ENCODE measurements at places on chromosomes 3 and 15.

GRCh38 chr3:54660714-54661132 lies 267.1 kb downstream of the LRTM1 start:
- DNase-seq, result no peak
- H3K4me3 ChIP-seq, result no peak overlapping the region
- no peaks in the 10 kb centered on the region for H3K4me1 ChIP-seq
- H3K27me3 ChIP-seq, result no peaks in the 10 kb centered on the region
- H3K36me3 ChIP-seq, result no peaks in the 10 kb centered on the region
- no peak overlapping the region for H3K27ac ChIP-seq

DNA sequence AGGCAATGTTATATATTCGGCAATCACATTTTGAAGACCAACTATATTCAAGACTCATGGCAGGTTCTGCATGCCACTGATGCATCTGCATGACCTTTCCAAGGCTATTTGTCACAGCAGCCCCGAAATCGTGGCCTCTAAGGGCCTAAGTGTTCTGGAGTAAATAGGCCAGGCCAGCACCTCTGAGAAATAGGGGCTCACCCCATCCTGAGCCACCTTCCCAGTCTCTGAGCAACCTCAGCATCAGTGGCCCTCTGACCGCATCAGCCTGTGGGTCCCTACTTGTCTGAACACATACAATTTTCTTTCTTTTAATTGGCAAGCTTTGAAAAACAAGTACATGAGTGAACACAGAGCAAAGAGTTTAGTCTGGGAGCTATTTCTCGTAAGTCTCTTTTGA lies 45.9 kb upstream of the THBS1 start:
- H3K27ac ChIP-seq, result no peak overlapping the region
- DNase-seq, result no peak
- no peak overlapping the region for H3K4me3 ChIP-seq
- H3K27me3 ChIP-seq, result peaks cover 17% of the 10 kb centered on the region
- H3K36me3 ChIP-seq, result no peaks in the 10 kb centered on the region
- no peaks in the 10 kb centered on the region for H3K4me1 ChIP-seq

DNA sequence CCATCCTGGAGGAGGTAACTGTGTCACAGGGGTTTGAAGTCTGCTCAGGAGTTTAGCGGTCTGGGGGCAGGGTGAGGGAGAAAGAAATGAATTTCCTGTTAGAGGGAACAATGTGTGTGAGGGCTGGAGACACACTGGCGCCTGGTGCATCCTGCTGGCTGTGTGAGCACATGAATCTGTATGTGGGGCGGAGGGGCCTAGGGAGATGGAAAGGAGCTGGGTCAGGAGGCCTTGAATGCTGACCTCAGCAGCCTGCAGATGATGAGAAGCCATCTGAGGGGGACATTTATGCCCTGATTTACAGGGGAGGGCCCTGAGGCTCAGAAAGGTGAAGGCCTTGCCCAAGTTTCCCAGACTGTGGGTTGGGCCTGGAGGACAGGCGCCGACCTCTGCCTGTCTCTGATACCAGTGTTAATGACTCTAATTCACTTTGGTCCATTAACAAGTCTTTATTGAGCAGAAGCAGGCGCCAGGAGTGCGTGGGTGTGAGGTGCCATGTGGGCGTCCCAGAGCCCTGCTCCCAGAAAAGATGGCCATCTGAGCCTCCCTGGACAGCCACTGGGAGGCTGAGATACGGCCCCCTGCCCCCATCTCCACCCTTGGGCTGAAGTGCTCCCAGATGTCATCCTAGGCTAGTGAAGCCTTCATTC lies 34.8 kb downstream of the LINGO1 start:
- H3K27ac ChIP-seq, result no peak overlapping the region
- H3K4me3 ChIP-seq, result no peak overlapping the region
- peaks cover under 1% of the 10 kb centered on the region for H3K27me3 ChIP-seq

GRCh38 chr15:68114840-68115239 lies 60.7 kb downstream of the PIAS1 start:
- H3K27ac ChIP-seq, result peak overlapping the region; percentile 66
- DNase-seq, result no peak
- peak overlapping the region; percentile 63 for H3K4me3 ChIP-seq
- peaks cover 34% of the 10 kb centered on the region for H3K4me1 ChIP-seq
- peaks cover 31% of the 10 kb centered on the region for H3K36me3 ChIP-seq

GRCh38 chr15:85003593-85004312 lies 22.1 kb downstream of the PDE8A start:
- no peak for DNase-seq
- peaks cover 2% of the 10 kb centered on the region for H3K36me3 ChIP-seq
- H3K27me3 ChIP-seq, result no peaks in the 10 kb centered on the region

- no peak overlapping the region for H3K4me3 ChIP-seq
- no peak overlapping the region for H3K27ac ChIP-seq
- H3K27me3 ChIP-seq, result peaks cover 12% of the 10 kb centered on the region
These were observed 120.1 kb upstream of the PRICKLE2 start for GRCh38 chr3:64345371-64345770.

DNA sequence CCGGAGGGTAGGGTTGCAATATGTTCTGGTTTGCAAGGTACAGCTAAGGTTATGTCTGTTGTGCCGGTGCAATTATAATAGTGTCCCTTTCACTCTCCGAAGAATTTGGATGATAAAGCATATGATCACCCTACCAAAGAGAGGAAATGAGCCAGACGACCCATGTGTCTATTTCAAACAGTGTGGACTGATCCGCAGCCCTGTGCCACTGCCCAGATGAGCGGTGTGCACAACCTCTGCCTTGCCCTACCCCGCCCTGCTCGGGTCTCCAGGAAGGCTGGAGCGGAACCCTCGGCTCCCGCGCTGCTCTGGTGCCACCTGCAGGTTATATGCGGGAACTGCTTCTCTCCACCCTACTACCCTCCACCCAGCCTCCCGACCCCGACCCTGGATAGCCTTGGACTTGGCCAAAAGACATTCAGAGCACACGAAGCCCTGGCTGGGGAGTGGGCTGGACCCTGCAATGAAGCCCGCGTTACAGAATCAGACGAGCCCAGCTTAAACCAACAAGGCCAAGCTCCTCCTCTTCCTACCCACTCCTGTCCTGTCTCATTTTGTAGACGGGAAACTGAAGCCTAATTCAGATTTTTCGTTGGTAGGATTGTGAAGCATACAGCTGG lies 68.4 kb upstream of the CHRNB4 start:
- H3K27me3 ChIP-seq, result peaks cover 24% of the 10 kb centered on the region
- peaks cover 9% of the 10 kb centered on the region for H3K4me1 ChIP-seq
- DNase-seq, result peak; percentile 76
- H3K27ac ChIP-seq, result no peak overlapping the region
- no peak overlapping the region for H3K4me3 ChIP-seq

DNA sequence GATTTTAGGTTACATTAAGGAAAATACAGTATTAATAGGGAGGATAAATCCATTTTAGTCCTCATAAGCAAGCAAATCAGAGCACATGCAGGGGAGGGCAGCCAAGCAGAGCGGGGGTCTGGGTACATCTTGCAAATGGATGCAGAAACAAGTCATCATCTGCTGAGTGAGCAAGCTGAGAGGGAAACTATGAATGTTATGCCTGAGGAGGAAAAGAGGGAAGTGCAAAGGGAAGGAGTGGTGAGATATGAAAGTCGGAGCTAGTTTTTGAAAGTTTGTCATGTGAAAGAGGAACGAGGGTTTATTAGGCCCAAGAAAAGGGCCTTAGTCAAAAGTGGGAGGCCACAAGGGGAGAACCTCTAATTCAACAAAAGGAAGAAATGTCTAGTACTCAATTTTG lies 15.4 kb downstream of the PTX3 start:
- H3K4me1 ChIP-seq, result no peaks in the 10 kb centered on the region
- no peak overlapping the region for H3K27ac ChIP-seq
- DNase-seq, result no peak
- H3K27me3 ChIP-seq, result peaks cover 4% of the 10 kb centered on the region
- no peaks in the 10 kb centered on the region for H3K36me3 ChIP-seq

GRCh38 chr3:184710870-184711492 lies 883 bp downstream of the MAGEF1 start:
- DNase-seq, result peak; percentile 37
- H3K4me3 ChIP-seq, result peak overlapping the region; percentile 87
- peaks cover 26% of the 10 kb centered on the region for H3K27me3 ChIP-seq
- peak overlapping the region; percentile 89 for H3K27ac ChIP-seq
- H3K4me1 ChIP-seq, result peaks cover 29% of the 10 kb centered on the region

DNA sequence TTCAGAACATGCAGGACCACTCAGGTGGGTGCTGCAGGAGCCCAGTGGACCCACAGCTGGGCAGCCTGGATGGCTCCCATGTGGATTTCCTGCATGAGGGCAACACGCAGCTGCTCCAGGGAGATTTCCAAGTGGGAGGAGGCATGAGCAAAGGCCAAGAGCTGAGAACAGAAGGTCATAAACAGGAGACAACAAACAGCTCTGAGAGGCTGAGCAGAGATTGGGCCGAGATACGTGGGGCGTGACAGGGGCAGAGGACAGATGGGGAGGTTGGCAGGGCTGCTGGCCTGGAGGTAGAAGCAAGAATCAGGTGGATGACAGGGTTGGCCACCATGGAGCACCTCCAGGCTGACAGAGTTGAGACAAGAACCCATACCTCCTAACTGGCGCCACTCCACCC lies 2.9 kb downstream of the PHGR1 start:
- H3K27me3 ChIP-seq, result peaks cover 48% of the 10 kb centered on the region
- H3K27ac ChIP-seq, result no peak overlapping the region
- H3K36me3 ChIP-seq, result no peaks in the 10 kb centered on the region
- DNase-seq, result no peak
- H3K4me3 ChIP-seq, result no peak overlapping the region
- H3K4me1 ChIP-seq, result peaks cover 5% of the 10 kb centered on the region

DNA sequence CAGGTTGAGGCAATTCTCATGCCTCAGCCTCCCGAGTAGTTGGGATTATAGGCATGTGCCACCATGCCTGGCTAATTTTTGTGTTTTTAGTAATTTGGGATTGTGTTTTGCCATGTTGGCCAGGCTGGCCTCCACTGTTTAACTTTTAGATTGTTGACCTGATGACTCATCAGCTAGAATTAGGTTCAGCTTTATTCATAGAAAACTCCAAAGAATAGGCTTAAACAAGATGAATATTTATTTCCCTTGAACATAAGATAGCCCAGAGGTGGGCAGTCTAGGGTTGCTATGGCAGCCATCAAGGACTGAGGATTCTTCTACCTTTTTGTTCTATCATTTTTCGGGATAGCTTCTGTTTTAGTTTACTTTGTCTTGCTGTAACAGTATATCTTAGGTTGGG lies 99.6 kb upstream of the SELENOK start:
- no peaks in the 10 kb centered on the region for H3K36me3 ChIP-seq
- no peak for DNase-seq
- H3K27me3 ChIP-seq, result no peaks in the 10 kb centered on the region
- no peak overlapping the region for H3K4me3 ChIP-seq
- no peaks in the 10 kb centered on the region for H3K4me1 ChIP-seq

- H3K4me1 ChIP-seq, result no peaks in the 10 kb centered on the region
- DNase-seq, result no peak
- H3K27me3 ChIP-seq, result peaks cover 33% of the 10 kb centered on the region
- no peaks in the 10 kb centered on the region for H3K36me3 ChIP-seq
- no peak overlapping the region for H3K27ac ChIP-seq
These were observed 9.9 kb upstream of the PAQR9 start for GRCh38 chr3:142973217-142974009.

DNA sequence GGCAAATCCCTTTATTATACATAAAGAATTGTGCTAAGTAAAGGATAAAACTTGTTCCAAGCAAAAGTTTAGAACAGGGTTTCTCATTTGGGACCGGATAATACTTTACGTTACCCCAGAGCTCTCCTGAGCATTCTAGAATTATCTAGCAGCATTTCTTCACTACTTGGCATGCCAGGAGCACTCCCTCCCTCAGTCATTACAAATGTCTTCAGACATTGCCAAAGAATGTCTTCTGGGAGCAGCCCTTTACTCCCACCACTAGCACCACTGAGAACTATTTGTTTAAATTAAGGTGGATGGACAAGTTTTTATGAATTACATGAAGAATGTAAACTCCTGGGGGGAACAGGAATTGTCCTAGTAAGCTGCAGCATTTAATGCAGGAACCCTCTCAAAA lies 516.4 kb downstream of the GBE1 start:
- no peak overlapping the region for H3K4me3 ChIP-seq
- H3K4me1 ChIP-seq, result no peaks in the 10 kb centered on the region
- DNase-seq, result no peak
- no peaks in the 10 kb centered on the region for H3K36me3 ChIP-seq

DNA sequence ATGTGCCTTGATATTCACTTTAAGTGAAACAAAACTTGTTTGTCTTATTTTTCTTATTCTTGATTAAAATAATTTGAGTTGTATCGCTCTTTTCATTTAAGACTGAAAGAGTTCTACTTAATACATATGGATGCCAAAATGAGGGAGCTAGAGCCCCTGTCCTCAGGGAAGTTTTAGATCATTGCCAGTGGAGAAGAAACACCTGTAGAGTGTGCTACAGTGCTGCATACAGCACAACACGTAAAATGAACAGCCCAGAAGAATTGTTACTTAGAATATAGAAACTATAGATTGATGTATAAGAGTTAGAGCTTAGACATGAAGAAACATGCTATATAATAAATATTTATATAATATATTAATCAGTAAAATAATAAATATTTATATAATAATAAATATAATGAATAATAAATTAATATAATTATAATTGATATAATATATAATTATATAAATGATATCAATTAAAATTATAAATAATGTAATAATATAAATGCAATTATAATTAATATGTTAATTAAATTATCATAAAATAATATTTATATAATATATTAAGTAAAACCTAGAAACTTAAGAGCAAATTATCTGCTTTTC lies 1234.7 kb downstream of the ROBO2 start:
- no peak overlapping the region for H3K4me3 ChIP-seq
- H3K27ac ChIP-seq, result no peak overlapping the region
- H3K36me3 ChIP-seq, result no peaks in the 10 kb centered on the region
- no peaks in the 10 kb centered on the region for H3K4me1 ChIP-seq

GRCh38 chr3:79002465-79003372 lies 765.1 kb downstream of the ROBO1 start:
- no peaks in the 10 kb centered on the region for H3K27me3 ChIP-seq
- H3K27ac ChIP-seq, result no peak overlapping the region
- no peaks in the 10 kb centered on the region for H3K4me1 ChIP-seq
- no peak for DNase-seq

DNA sequence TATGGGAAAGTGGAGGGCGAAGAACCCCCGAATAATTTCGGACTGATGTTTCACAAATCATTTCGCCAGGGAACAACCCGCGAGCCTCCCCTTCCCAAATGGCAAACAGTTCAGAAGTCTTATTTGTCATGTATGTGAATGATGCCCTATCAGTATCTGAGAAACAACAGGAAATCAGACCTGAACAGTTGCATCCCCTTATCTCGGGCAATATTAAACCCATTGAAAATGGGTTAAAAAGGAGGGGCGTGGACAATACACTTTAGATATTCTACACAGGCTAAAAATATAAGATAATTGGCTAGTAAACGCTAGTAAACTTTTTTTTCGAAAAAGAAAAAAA lies 1003.3 kb upstream of the NR2F2 start:
- H3K27me3 ChIP-seq, result peaks cover 32% of the 10 kb centered on the region
- H3K36me3 ChIP-seq, result no peaks in the 10 kb centered on the region
- peaks cover 4% of the 10 kb centered on the region for H3K4me1 ChIP-seq

DNA sequence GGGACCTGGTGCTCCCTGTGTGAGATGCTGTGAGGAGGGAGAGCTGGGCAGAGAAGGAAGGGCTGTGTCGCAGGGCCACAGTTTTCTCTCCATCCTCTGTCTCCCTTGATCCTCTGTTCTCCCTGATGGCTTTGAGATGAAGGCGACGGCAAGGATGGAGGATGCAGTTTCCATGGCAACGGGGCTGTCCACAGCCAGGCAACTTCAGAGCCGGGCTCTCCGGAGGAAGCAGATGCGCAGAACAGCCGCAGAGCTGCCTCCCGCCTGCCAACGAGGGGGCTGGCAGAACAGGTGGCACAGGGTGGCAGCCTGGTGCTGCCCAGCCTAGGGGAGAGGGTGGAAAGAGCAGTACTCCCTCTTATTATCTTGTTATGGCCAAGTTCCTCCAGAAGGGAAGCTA lies 9.9 kb upstream of the GRM2 start:
- H3K27me3 ChIP-seq, result no peaks in the 10 kb centered on the region
- H3K27ac ChIP-seq, result peak overlapping the region; percentile 19
- no peak for DNase-seq
- H3K36me3 ChIP-seq, result peaks cover 43% of the 10 kb centered on the region
- peaks cover 24% of the 10 kb centered on the region for H3K4me1 ChIP-seq
